ENCODE measurements at places on chromosomes 6 and 20. TPM values are rescaled to one million over a fixed set of nuclear protein-coding genes. Genes with fewer than 3 reads are reported as not detected.
A peak's percentile ranks its signal among the peaks of the same experiment; 100 is the strongest.

The OR2H1 gene
- total RNA-seq = not detected

DNA sequence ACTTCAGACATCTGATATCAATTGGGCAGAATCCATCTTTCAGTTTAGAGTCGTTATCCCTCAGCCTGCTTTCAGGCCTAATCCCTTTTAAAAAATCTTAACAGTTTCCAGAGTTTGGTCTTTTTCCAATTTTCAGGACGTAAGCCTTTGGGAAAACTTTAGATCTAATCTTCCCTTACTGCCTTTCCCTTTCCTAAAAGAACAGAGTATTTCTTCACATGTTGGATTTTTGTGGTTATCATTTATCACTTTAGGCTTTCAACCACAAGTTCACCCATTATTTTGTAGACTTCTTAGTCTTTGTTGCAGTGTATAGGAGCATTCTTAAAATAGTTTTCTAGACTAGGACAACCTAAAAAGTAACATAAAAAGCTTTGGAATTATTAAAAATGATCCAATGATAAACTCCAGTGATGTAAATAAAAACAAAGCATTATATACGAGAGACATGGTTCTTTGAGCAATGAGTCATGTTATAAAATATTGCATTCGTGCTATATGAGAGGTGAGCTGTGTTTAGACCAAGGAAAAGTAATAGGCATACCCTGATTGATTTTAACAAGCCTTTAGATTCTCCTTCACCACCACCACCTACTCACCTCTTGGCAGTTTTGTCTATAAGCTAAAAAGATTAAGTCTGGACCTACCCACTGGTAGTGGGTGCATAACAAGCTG, 90.4 kb upstream of the MCHR2 start:
- H3K27ac ChIP-seq = no peak overlapping the region
- no peaks in the 10 kb centered on the region for H3K36me3 ChIP-seq
- H3K4me1 ChIP-seq = no peaks in the 10 kb centered on the region
- no peak for DNase-seq

GRCh38 chr6:36577301-36577700, 16.9 kb upstream of the SRSF3 start:
- no peaks in the 10 kb centered on the region for H3K27me3 ChIP-seq
- H3K4me1 ChIP-seq = no peaks in the 10 kb centered on the region
- no peak overlapping the region for H3K4me3 ChIP-seq
- H3K27ac ChIP-seq = no peak overlapping the region

GRCh38 chr6:119980802-119981201, 631.2 kb upstream of the MAN1A1 start:
- no peaks in the 10 kb centered on the region for H3K36me3 ChIP-seq
- no peak for DNase-seq
- H3K4me3 ChIP-seq = no peak overlapping the region
- no peaks in the 10 kb centered on the region for H3K27me3 ChIP-seq
- H3K27ac ChIP-seq = no peak overlapping the region

DNA sequence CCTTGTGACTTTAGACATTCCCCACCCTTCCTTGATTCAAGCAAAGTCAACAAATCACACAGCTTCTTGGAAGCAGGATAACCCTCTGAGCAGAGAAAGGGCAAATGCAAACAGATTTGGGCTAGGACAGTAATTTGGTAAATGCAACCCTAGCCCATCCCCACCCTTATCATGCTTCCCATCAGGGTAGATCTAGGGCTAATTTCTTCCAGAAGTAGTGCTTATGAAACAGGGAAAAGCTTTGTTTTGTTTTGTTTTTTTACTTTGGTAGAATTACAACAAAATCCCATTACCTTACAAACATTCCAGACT, 525.1 kb upstream of the NOX3 start:
- H3K36me3 ChIP-seq = no peaks in the 10 kb centered on the region
- H3K27me3 ChIP-seq = no peaks in the 10 kb centered on the region
- DNase-seq = no peak
- H3K4me3 ChIP-seq = no peak overlapping the region
- no peak overlapping the region for H3K27ac ChIP-seq

DNA sequence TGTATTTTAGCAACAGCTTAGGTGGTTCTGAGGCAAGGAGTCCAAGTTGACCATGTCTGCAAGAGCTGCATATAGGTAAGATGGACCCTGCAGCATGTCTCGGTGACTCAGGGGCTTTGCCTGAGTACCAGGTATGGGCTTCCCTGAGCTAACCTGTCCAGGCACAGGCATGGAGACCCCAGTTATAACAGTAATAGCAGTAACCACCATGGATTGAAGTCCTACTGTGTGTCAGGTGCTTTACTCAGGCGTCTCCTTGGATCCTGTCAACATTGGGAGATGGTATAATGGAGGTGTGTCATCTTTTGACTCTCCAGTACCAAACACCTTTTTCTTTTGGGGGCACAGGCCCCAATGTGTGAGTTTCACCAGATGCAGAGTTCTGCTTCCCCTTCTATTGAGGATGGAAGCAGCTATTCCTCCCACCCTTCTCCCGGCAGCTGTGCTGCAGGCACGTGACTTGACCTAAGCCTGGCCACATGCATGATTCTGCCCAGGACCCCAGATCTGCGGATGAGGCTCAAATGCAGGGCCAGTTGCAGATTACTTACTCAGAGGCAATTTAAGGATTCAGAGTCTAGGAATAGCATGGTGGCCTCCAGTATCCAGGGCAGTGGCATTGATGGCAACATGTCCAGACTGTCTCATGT, 13.8 kb downstream of the TREM1 start:
- no peak overlapping the region for H3K27ac ChIP-seq
- H3K36me3 ChIP-seq = no peaks in the 10 kb centered on the region
- no peak overlapping the region for H3K4me3 ChIP-seq
- no peak for DNase-seq
- H3K27me3 ChIP-seq = no peaks in the 10 kb centered on the region
- no peaks in the 10 kb centered on the region for H3K4me1 ChIP-seq

DNA sequence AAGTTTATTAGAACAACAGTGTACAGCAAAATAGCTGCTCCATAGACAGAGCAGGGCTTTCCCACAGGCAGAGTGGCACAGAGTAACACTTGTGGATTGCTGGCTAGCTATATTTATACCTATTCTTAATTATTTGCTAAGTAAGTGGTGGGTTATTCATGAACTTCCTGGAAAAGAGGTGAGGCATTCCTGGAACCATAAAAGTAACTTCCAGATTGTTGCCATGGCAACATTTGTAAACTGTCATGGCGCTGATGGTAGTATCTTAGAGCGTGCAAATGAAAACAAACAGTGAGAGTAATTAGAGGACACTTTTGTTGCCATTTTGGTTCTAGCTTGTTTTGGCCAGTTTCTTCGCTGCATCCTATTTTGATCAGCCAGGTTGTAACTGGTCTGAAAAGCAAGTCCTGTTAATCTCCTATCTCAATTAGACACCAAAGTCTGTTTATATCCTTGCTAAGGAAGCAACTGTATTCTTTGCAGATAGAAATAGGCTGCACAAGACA, 23.9 kb downstream of the DEFB114 start:
- no peak overlapping the region for H3K4me3 ChIP-seq
- H3K4me1 ChIP-seq = no peaks in the 10 kb centered on the region
- H3K36me3 ChIP-seq = no peaks in the 10 kb centered on the region
- no peak for DNase-seq
- no peaks in the 10 kb centered on the region for H3K27me3 ChIP-seq

DNA sequence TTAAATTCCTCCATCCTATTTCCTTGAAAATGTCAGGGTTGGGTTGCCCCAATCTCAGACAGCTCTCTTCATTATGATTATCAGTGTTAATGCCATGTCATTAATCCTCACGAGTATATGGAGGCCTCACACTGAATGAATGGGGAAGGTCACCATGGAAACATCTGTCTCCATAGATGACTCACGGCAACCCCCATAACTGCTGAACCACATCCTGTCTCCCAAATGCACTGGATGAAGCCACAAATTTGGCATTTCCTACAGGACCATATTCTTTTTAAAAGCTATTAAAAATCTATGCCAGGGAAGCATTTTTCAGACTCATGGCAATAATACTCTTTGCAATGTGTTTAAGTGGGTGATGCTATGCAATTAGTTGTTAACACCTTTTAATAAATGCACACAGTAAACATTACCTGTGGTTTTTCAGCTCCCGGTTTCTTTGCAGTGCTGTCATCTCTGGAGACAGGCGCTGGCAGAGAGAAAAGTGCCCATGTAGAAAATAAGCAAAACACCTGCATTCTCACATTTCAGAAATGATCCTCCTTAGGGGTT, 80.1 kb upstream of the PTPRK start:
- no peaks in the 10 kb centered on the region for H3K4me1 ChIP-seq
- no peaks in the 10 kb centered on the region for H3K36me3 ChIP-seq
- no peak for DNase-seq
- no peak overlapping the region for H3K27ac ChIP-seq

GRCh38 chr6:4281341-4282293, 146.2 kb upstream of the ECI2 start:
- peak; percentile 69 for DNase-seq
- peak overlapping the region; percentile 57 for H3K4me3 ChIP-seq
- H3K27ac ChIP-seq = no peak overlapping the region
- H3K36me3 ChIP-seq = no peaks in the 10 kb centered on the region
- peaks cover 12% of the 10 kb centered on the region for H3K27me3 ChIP-seq

Data from H9 (cell line).